Hippocampal formation (tissue), 2 donors: ENCODE measurements at places on chromosomes 7 and 10.

DNA sequence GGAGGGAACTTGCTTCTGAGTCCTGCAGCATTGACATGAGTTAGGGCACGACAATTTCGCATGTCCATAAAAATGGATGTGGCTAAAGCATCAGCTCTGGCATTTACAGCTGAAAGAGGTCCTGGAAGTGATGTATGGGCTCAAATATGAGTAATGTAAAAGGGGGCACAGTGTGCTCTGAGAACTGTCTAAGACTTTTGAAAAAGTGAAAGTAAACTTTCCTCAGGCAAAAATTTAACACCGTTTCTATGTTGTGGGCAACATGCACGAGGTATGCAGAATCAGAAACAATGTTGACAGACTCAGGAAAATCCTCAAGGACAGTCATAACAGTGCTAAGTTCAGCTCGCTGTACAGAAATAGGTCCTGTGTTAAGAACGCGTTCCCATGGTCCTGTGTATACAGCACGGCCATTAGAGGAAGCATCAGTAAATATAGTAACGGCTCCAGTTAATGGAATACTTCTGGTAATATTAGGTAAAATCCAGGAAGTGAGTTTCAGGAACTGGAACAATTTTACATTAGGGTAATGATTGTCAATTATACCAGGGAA is 37.9 kb upstream of the AKR1C2 start:
- no peak for DNase-seq

DNA sequence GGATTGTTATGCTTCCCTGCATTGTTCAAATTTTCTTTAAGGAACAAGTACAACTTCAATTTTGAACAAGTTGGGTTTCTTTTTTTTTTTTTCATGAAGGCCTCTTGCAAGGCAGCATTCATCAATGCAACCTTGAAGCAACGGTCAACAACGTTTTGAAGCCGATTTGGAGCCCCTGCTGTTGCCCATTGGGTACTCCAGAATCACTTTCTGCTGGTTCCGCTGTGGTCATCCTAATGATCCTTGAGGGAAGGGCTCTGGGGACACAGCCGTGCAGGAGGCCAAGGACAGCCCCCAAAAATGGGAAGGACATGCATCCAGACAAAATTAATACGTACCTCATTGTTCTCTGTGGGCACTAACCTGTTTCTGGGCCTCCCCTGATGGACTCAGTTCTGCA is 84.6 kb upstream of the MGMT start:
- no peak for DNase-seq

DNA sequence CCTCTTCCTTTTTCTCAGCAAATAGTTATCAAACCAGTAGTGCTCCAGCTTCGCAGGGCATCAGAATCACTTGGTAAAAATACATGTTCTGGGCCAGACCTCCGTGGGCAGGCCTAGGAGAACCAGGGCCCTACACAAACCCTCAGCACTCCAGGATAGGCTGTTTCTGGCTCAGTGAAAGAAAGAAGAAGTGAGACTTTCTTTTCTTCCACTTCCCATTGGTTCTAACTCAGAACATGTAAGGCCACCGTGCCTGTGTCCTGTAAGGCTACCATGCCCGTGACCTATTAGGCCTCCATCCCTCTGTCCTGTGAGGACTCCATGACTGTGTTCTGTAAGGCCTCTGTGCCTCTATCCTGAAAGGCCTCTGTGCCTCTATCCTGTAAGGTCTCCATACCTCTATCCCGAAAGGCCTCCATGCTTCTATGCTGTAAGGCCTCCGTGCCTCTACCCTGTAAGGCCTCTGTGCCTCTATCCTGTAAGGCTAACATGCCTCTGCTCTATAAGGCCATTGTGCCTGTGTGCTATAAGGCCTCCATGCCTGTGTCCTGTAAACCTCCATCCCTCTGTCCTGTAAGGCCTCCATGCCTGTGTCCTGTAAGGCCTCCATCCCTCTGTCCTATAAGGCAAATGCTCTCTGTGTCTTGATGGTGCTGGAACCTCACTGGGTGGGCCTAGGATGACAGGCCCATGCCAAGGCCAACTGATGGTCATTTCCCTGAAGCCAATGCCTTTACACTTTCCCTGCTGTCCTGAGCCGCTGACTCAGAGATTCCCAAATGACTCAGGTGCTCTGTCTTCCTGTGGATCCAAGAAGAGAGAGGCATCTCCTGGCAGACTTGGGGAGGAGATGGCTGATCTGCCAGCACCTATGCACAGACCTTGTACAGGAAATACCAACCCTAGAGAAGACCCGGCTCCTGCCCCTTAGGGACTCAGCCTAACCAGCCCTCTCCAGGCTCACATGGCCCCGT is 96.6 kb upstream of the CACUL1 start:
- DNase-seq = no peak

DNA sequence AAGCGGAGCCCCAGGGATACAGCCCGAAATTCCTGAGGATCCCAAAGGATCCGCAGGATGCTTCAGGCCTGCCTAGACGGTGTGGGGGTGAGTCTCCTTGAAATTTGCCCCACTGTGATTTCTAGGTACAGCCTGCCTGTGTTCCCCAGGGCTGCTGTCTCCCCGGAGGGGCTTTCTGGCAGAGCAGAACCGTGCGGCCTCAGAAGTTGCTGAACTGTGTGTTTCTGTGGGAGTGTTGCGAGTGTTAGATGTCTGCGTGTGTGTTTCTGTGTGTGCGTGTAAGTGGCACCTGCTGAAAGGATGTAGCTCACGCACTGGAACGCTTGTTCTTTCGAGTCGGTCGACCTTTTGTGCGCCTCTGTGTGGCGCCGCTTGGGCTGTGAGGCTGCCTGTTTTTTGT is 27.8 kb upstream of the ZNF273 start:
- DNase-seq = no peak

GRCh38 chr7:16875861-16876260 is 5.9 kb downstream of the AGR3 start:
- no peak for DNase-seq

DNA sequence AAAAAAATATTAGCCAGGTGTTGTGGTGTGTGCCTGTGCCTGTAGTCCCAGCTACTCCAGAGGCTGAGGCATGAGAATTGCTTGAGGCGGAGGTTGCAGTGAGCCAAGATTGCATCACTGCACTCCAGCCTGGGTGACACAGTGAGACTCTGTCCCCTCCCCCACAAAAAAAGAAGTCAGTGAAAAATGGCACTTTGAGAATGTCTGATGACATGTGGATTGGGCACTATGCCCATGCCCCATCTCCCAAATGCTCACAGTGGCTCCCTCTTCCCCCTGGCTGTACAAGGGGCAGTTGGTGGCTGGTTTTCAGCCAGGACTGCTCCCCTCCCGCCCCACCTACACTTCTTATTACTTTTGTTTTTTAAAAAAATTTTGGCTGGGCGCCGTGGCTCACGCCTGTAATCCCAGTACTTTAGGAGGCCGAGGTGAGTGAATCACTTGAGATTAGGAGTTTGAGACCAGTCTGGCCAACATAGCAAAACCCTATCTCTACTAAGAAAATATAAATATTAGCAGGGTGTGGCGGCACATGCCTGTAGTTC is 26.1 kb downstream of the IL15RA start:
- no peak for DNase-seq

GRCh38 chr10:32148864-32149251 is 92.6 kb upstream of the KIF5B start:
- no peak for DNase-seq

DNA sequence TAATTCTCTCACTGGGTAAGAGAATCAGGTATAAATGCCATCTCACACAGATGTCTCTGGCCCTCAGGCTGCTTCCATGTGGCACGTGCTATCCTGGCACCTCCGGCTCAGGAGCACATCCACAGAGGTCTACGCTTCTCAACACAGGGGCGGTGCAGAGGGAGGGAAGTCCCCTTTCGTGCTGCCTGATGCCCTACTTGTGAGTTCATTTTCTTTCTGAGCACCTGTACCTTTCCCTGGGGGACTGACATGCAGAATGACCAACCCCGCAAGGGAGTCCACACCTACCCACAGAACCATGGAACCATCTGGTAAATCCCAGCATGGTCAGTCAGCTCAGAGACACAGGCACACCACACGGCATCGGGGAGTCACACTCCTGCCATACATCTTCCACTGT is 99.0 kb upstream of the SAMD8 start:
- DNase-seq = no peak

DNA sequence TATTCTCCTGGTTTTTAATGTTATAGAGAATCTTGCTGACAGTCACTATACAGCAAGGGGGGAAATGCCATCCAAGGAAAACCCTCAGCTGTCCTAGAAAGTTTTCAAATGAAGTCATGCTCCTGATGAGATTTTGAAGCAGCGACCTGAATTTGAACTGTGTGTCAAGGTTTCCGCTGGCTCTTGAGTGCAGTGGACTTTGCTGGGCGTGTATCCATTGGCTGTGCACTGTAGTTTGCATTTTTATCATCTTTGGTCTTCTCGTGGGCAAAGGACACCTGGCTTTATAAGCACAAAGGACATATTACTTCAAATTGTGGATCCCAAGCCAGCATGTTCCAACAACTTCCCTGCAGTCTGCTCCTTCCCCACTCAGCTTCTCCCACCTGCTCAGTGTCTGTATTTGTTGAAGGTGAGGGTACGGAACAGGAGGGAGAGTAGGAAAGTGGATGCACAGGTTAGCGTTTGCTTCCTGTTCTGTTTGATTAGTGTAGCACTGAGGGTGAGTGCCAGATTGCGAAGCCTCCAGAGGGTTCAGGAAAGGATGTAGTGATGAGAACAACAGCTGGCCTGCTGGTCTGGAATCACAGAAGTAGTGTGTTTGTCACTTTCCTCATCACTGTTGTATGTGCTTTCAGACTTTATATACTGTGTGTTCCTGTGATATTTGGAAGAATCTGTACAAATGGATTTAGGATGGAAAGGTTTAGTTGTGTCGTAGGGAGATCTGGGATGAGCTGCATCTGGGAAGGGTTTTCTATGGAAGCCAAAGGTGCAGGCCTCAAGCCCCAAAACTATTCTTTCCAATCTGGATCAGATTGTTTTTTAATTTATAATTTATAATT is 204.8 kb downstream of the BMPER start:
- no peak for DNase-seq

- DNase-seq = no peak
Measured at GRCh38 chr7:139619367-139619657, 95.8 kb downstream of the CLEC2L start.

DNA sequence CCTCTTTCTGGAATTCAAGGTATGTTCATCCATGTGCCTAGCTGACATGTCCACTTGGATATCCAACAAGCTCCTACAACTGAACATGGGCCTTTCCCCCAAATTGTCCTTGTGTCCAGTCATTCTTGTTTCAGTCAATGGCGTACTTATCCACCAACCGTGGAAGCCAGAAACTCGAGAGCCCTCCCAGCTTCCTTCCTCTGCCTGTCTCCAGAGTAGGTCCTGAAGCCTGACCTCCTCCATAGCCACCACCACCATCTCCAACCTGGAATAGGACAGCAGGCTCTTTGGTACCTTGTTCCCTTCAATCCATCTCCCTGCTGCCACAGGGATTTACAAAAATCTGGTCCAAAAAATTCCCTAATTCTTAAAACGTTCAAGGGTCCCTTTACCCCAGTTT is 305.1 kb downstream of the RPS24 start:
- DNase-seq = no peak

GRCh38 chr10:19003341-19003740 is 45.3 kb upstream of the MALRD1 start:
- DNase-seq = no peak

DNA sequence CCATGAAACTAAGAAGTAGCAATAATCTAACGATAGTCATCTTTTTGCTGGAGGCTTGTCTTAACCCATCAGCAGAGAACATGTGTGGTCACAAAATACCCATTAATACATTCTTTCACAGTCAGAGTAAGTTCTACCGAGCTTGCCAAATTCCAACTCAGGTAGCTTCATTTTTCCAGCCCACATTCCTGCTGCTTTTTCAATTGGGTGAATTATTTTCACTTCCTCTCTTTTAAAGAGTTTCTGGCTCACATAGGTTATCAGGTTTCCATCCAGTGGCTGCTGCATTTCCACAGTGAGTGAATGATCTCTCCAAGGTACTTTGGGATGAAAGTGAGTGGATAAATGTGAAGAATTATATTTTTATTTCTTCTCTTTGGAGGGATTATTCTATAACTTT is 233.1 kb downstream of the SEMA3E start:
- no peak for DNase-seq

DNA sequence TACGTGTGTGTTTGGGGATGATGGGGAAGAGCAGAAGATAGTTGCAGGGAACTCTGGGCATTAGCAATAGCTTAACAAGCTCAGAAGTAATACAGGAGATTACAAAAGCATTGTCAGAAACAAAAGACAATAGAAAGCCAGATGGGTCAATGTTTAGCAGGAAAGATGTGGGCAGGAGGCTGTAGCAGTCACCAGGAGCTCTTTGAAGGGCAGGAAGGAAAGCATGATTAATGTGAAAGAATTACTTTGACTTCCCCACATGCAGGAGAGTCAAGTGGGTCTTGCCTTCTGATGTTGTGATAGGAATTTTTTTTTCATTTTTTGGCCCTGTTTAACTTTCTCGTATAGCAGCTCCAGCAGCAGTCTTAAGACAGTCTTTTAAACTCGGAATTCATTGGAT is 6.0 kb upstream of the SMNDC1 start:
- DNase-seq = no peak

- DNase-seq = peak; percentile 63
Measured at GRCh38 chr7:148575640-148576411, 14.7 kb upstream of the C7orf33 start.

- no peak for DNase-seq
Measured at GRCh38 chr7:149450821-149451220, 10.0 kb downstream of the ZNF777 start.

GRCh38 chr10:118504467-118505205 is 90.8 kb downstream of the PRLHR start:
- DNase-seq = no peak

DNA sequence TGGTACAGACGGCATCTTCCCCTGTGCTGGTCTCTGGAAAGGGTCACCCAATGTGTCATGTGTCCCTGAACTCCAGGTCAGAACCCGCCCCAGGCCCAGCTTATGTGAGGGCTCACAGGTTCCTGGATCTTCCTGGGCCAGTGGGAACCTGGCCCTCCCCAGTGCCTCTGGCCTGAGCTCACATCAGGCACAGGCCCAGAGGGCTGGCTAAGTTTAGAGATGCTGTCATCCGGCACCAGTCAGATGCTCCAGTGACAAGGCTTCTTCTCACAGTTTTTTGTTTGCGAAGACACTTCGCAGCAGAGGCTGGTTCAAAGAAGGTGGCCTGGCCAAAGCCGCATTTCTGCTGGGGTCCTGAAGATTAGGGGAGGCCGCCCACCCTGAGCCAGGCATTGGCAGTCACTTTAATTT is 11.8 kb downstream of the CAMK2B start:
- DNase-seq = no peak

GRCh38 chr10:117615649-117616048 is 73.1 kb downstream of the EMX2 start:
- no peak for DNase-seq

- peak; percentile 52 for DNase-seq
Measured at GRCh38 chr7:143381427-143382125, 431 bp downstream of the ZYX start.

DNA sequence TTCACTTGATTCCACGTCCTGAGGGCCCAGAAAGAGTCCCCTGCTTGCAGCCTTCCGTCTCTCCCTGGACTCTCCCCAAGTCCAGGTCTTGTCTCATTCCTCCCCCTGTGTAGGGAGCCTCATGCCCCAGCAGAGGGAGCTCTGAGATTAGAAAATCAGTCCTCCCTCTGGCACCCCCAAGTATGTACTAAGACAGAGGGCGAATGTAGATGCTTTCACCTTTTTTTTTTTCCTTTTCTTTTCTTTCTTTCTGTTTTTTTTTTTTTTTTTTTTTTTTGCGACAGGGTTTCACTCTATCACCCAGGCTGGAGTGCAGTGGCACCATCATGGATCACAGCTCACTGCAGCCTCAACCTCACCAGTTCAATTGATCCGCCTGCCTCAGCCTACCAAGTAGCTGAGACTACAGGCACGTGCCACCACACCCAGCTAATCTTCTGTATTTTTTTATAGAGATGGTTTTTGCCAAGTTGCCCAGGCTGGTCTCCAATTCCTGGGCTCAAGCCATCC is 10.3 kb downstream of the SFXN3 start:
- DNase-seq = peak; percentile 87
